Neural cell (in vitro differentiated cells): ENCODE measurements at places on chromosomes 2 and 18. TPM values are rescaled to one million over a fixed set of nuclear protein-coding genes. Genes with fewer than 3 reads are reported as not detected.

Gene UGT1A10
- not detected in 2 replicates for polyA plus RNA-seq

Gene SERPINB3
- polyA plus RNA-seq = not detected in 2 replicates

Gene SIGLEC15
- not detected in 2 replicates for polyA plus RNA-seq

Gene IL37
- polyA plus RNA-seq = not detected in 2 replicates

Gene PER2
- polyA plus RNA-seq = 2.6 and 3.2 TPM in 2 replicates

Gene DPYSL5
- polyA plus RNA-seq = 111 and 157 TPM in 2 replicates

Gene FOXD4L1
- 0.82 and 1.6 TPM in 2 replicates for polyA plus RNA-seq
